ENCODE measurements at places on chromosomes 13 and 19. TPM values are rescaled to one million over a fixed set of nuclear protein-coding genes. Genes with fewer than 3 reads are reported as not detected.

Gene SGCG
- 22.2 TPM for total RNA-seq

Gene LRRC4B
- total RNA-seq = 5.1 TPM

Gene USE1
- 13.2 TPM for total RNA-seq

Gene QPCTL
- total RNA-seq = 3.4 TPM

Gene HIF3A
- 59.6 TPM for total RNA-seq

Gene UPF3A
- 28.8 TPM for total RNA-seq

Gene TGFBR3L
- total RNA-seq = 0.59 TPM

Gene BTBD2
- 26.9 TPM for total RNA-seq

Gene TMEM59L
- 1.8 TPM for total RNA-seq

Gene SHC2
- 7.1 TPM for total RNA-seq

Gene STX10
- 36.2 TPM for total RNA-seq

DNA sequence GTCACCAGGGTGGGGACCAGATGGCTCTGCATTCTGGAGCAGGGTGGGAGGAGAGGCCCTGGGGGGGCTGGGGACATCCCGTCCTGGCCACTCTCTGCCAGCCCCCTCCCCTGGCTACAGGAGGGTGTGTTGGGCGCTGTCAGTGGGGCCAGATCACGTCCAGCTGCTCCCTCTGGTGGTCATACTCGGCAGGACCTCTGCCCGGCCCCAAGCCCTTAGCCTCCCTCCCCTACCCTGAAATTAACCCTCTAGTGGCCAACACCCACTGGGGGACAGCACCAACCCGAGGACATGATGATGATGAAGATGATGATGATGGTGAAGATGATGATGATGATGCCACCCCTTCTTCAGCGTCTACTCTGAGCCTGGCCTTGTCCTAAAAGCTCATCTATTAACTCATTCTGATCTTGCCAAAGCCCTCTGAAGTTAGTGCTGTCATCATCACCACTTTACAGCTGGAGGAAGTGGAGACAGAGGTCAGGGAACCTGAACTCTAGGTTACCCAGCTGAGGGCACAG lies 590 bp upstream of the LGI4 start:
- peak; percentile 82 for DNase-seq

DNA sequence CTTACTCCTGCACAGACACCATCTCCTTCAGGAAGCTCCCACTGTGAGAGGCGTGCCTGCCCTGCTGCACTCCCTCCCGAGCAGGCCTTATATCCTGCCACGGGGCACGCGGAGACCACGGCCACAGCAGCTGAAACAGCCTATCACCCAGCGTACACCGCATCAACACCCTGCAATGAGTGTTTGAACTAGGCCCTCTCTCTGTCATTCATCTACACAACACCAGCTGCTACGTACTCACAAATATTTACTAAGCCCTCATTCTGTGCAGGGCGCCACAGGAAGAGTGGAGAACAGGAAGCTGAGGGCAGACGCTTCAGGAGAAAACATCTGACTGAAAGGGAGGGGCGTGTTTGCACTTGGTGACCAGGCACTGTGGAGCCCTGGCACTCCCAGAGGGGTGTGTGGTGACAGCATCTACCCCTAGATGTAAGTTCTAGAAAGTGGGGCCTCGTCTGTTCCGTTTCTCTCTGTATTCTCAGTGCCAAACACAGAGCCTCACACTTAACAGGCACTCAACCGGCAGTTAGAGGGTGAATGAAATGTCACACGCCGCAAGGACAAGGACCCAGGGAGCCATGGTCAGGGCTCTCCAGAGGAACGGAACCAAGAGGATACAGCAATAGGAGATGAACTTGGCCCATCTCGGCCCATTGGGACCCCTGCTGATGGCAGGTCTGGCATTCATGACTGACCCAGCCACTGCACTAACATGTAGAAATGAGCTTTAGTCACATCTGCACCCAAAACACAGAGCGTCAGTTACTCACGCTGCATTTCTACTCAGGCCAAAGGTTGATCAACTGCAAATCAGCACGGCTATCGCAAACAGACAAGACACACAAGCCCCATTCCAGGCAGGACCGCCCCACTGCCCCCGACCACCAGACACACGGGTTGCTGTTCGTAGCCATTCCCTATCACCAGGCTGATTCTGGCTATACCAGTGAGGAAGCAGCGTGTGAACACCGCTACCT lies 15.7 kb downstream of the RANBP3 start:
- no peak for DNase-seq

GRCh38 chr13:29849731-29850212 lies 645 bp downstream of the UBL3 start:
- peak; percentile 65 for DNase-seq

- no peak for DNase-seq
Measured at GRCh38 chr13:24104723-24105122, 55.8 kb upstream of the SPATA13 start.

GRCh38 chr13:62360609-62361008 lies 945.0 kb upstream of the PCDH20 start:
- no peak for DNase-seq

- peak; percentile 59 for DNase-seq
Measured at GRCh38 chr13:94286581-94286980, 192.9 kb downstream of the DCT start.

GRCh38 chr19:55525289-55526101 lies 11.4 kb downstream of the SBK2 start:
- no peak for DNase-seq

DNA sequence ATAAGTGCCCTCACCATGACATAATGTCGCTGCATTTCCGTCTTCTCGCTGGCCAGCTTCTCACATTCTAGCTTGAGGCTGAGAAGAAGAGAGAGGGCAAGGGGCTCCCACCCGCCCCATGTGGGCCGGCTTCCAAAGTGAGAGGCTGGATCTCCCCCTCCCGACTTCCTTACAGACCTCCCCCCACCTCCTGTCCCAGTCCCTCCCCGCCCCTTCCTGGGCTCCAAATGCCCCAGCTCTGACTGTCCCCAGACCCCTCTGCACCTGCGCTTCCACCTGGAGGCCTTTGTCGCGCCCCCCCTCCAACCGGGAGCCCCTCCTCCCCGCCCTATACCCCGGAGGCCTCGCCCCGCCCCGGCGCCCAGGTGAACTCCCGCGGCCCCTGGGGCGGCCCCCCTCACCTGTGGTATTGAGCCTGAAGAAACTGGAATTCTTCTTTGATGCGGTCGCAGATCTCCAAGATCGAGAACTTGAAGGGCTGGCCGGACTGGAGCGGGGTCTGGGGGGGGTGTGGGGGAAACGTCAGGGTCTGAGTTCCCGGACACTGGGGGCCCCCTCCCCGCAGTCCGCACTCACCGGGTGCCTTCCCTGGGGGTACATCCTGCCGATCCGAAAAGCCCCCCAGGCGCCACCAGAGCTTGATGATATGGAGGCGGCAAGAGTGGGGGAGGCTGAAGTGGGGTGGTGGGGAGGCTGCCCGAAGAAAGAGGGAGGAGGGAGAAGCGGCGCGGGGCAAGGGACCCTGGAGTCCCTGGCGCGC lies 595 bp downstream of the TLE2 start:
- DNase-seq = no peak

Measured in skin of body (tissue), 3 donors.